ENCODE measurements at places on chromosomes 13 and 19.

DNA sequence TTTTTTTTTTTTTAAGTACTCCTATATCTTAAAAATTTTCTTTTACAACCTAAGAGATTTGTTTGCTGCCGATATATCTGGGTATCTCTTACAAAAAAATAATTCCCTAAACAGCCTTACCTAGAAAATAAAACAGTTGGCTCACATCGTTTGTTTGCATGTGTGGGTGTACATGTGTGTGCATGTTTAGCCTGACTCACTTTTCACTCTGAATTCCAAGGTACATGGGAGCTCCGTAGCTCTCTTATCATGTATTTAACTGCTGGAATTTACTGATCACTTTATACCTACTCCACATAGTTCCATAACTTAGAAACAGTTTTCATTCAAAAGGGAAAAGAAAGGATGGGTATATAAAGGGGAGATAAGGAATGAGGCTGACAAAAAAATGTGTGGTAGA lies 616.5 kb downstream of the GPC6 start:
- DNase-seq, result no peak

- no peak for DNase-seq
Measured at GRCh38 chr13:20390526-20391175, 135.0 kb downstream of the CRYL1 start.

DNA sequence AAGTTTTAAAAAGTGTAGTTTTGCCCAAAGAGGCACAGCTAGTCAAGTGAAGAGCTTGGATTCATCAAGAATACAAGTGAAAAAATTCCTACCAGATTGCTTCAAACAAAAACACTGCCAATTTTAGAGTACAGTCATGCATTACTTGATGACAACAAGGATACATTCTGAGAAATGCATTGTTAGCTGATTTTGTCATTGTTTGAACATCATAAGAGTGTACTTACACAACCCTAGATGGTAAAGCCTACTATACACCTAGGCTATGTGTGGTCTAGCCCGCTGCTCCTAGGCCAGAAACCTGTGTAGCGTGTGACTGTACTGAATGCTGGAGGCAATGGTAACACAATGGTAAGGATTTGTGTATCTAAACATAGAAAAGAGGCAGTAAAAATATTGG lies 41.1 kb downstream of the TMTC4 start:
- DNase-seq, result no peak

DNA sequence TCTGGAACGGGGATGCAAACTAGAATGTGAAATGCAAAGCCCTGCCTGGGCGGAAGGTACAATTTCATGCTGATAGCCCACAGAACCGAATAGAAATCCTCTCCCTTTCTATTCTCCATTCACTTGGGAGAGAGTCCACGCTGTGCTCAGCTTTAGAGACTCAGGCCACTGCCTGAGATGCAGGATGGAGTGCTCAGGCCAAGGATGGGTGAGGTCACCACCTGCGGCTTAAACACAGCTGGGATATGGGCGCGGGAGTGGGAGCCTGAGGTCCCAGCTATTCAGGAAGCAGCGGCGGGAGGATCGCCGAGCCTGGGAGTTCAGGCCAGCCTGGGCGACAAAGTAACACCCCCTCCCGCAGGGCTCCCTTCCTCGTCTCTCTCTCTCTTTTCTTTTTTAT lies 446 bp upstream of the ZNF83 start:
- no peak for DNase-seq

DNA sequence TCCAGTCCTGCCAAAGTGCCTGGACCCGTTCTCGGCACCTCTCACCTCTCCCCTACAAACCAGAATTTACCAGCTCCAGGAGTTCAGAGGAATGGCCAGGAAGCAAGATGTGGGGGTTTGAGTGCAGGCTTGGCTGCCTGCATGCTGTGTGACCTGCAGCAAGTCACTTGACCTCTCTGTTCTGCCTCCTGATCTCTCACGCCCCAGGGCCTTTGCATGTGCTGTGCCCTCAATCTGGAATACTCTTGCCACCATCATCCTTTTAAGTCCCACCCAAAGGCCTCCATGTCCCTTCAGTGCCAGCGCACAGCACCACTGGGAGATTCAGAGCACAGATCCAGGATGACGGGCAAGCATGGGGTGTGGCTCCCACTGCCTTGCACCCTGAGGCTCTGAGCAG lies 43.4 kb downstream of the MYO9B start:
- no peak for DNase-seq

DNA sequence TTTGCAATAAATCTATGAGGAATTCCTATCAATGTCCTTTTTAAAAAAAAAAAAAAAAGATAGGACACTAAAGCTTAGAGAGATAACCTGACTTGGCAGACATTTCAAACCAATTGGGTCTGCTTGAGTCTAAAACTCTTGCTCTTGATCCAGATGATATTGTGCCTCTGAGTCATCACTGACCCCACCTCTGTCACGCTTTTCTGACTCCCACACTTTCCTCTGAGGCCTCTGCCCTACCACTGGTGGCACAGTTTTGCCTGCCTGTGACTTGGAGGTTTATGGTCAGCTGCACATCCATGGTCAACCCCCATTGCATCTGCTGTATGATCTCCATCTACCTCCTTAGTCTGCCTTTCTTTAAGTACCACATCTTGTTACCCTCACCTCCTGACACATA lies 328.7 kb downstream of the SPRY2 start:
- DNase-seq, result no peak

DNA sequence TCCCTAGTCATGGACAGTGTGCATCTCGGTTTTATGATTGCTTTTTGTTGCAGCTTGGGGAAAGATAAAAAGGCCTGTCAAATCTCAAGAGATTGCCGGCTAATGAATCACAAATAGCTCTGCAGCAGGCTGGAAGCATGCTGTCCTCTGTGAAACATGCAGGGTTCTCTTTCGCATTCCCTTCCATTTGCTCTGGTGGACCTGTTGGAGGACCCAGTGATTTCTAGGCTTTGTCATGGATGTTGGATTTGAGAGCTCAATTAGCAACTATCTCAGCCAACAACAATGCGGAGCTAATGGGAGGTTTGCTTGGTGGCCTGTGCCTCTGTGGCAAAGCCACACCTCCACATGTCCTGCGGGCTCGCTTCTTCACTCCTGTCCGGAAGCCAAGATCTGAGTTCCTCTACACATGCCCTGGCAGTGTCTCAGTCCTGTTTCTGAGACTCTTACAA lies 418.1 kb upstream of the ARGLU1 start:
- DNase-seq, result no peak

DNA sequence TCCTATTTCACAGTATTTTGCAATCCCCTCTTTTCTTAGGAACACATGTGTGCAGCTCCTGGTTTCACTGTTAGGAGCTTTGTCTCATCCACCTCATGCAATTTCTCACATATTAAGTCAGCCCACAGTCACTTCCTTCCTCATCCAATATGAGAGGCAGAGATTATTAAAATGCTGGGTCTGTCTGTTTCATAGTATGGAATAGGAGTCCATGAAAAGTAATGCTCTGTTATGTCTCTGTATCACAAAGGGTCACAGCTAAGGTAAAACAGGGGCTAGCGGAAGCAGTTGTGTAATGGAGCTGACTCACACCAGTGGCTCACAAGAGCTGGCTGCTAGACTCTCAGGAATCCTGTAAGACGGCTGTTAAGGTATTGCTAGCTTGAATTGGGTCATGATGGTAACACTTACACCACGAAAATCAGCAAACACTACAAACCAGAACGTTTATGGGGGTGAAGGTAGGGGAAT lies 216.5 kb downstream of the EFNB2 start:
- no peak for DNase-seq

GRCh38 chr13:88627071-88627470 lies 955.9 kb downstream of the SLITRK5 start:
- DNase-seq, result no peak

DNA sequence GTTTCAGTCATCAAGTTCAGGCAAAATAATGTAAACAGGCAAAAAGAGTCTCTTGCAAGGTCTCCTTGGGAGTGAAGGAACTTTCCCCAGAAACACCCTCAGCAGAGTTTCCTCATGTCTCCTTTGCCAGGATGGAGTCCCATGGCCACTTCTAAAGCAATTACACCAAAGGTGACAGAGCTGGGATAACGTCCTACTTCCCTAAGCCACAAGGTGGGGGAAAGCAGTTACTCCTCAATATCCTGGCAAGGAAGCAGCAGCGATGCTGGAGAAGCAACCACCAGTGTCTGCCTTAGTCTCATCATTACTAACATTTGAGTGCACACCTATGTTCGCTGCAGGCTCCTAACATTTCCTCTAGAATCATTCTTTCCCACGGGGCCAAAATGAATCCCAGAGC lies 88.6 kb downstream of the UBL3 start:
- DNase-seq, result no peak

GRCh38 chr19:10892256-10892655 lies 20.9 kb downstream of the CARM1 start:
- DNase-seq, result no peak

DNA sequence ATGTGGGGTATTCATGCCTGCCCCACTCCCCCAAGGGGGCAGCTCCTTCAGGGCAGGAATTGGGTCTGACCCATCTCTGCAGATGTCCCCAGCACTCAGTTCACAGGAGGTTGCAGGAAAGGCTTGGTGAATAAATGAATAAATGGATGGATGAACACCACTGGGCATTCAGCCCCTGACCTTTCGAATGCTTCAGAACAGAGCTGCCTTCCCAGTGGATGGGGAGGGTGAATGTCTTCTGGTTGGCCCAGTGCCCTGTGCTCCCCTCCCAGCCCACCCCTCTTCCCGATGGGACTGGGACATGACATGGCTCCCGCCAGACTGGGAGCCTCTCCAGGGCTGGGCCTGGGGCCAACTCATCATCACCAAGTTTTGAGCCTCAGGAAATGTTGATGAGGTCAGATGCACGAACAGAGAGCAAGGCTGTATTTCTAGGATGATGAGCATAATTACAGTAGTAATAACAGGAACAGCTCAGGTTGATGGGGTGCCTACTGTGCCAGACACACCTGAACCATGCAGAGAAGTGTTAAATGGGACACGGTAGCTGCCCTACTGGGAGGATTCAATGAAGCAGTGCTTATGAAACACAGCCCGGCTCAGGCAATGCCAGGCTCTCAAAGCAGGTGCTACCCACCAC lies 25.7 kb downstream of the VRK3 start:
- DNase-seq, result no peak

GRCh38 chr13:87661471-87661870 lies 9.7 kb upstream of the SLITRK5 start:
- DNase-seq, result no peak

- DNase-seq, result no peak
Measured at GRCh38 chr13:107117327-107118012, 549.5 kb upstream of the ARGLU1 start.

- DNase-seq, result no peak
Measured at GRCh38 chr19:30679153-30679702, 307.0 kb downstream of the ZNF536 start.

DNA sequence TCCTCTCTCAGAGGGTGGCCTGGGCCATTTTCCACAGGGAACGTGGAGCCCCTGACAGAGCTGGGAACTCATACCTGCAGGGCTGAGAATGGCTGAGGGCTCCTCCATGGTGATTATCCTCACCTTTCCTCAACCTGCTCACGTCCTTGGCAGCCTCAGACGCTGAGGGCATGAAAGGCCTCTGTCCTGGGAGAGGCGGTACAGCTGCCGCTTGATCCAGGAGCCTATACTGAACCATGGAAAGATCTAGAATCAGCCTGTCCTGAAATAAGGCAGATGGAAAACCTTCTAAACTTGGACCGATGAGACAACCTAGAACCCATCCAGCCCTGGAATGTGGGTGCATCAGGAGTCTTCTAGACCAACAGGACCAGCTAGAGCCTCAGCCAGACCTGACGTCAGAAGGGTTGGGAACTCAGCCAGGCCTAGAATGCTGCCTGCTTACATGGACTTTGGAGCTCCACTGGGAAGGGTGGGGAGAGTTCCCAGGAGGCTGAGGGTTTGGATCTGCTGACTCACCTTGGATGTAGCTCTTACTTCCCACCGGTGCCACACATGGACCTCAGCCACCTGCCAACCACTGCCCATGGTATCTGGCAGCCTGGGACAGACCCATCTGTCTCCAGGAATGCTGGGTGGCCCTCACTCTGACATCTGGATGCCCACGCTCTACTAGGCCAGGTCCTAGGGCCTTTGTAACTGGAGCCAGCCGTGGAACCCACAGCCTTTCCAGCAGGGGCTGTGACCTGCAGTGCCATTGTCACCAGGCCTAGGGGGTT lies 7.5 kb downstream of the KCTD15 start:
- DNase-seq, result no peak

GRCh38 chr13:98664924-98665637 lies 87.4 kb downstream of the SLC15A1 start:
- no peak for DNase-seq

DNA sequence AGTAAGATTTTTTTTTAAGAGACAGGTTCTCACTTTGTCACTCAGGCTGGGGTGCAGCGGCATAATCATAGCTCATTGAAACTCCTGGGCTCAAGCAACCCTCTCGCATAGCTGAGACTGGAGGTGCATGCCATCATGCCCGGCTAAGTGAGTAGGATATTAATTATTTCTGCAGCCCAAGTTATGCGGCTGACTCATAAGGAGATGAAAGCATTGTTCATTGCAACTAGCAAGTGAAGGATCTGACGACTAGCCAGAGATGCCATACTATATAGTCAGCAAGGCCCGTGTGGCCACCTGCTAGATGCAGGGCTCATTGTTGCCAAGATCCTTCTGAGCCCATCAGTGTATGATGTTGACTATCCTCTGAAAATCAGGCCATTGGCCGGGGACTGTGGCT lies 45.2 kb downstream of the ABCC4 start:
- DNase-seq, result no peak

- no peak for DNase-seq
Measured at GRCh38 chr13:79786176-79786575, 305.2 kb downstream of the NDFIP2 start.

- no peak for DNase-seq
Measured at GRCh38 chr19:33530296-33530695, 8.7 kb upstream of the PEPD start.

DNA sequence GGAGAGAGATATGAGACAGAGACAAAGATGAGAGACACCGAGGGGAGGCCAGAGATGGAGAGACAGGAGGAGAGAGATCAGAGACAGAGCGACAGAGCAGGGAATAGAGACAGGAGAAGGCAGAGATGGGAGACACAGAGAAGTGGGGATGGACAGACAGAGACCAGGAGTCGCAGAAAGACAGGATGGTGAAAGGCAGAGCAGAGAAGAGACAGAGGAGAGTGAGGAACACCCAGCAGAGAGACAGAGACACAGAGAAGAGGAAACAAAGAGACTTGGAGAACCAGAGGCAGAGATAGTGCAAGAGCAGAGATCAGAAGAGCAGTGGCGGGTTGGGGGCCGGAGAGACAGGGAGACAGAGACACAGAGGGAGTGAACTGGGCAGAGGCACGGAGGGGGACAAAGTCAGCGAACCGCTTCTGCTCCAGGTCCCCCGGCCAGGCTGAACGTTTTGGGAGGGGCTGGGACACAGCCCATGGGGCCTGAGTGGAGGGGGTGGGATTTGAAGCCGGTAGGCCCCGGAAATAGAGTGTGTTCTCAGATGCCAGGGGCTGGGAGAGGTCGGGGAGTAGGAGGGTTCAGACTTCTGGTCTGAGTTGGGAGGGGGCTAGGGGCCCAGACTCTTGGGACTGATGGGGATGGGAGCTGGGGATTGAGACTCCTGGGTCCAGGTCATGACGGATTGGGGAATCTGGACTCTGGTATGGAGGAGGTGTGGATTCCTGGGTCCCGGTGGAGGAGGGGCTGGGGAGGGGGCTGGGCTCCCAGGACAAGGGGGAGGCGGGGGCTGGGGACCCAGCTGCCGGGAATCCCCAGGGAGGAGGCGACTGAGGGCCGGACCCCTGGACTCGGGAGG lies 654 bp downstream of the ZNF579 start:
- no peak for DNase-seq

- no peak for DNase-seq
Measured at GRCh38 chr13:100546713-100547405, 41.7 kb downstream of the GGACT start.
